Hepatic stellate cell (primary cell): ENCODE measurements at places on chromosomes 12 and 14.

- no peak for DNase-seq
Measured at GRCh38 chr12:29024117-29024516, 125.0 kb upstream of the FAR2 start.

DNA sequence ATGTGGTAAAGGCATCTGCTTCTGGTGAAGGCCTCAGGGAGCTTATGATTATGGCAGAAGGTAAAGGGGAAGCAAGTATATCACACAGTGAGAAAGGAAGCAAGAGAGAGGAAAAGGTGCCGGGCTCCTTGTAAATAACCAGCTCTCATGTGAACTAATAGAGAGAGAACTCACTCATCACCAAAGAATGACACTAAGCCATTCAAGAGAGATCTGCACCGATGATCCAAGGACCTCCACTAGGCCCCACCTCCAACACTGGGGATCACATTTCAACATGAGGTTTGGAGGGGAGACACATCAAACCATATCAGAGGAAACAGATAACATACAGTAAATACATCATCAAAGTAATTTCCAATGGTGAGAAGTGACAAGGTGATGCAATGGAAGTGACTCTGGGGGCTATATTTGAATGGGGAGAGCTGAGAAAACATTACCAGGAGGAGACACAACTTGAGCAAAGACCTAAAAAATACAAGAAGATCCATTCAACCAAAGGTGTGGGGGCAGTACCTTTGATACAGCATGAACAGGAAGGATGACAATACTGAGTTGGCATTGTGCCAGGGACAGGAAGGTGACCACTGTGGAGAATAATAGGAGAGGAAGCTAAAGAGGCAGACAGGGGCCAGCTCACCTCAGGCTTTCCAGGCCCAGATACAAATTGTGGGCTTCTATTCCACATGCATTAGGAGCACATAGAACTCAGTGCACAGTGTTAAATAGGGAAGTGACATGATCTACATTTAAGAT is 134.4 kb upstream of the GRIP1 start:
- no peak for DNase-seq

DNA sequence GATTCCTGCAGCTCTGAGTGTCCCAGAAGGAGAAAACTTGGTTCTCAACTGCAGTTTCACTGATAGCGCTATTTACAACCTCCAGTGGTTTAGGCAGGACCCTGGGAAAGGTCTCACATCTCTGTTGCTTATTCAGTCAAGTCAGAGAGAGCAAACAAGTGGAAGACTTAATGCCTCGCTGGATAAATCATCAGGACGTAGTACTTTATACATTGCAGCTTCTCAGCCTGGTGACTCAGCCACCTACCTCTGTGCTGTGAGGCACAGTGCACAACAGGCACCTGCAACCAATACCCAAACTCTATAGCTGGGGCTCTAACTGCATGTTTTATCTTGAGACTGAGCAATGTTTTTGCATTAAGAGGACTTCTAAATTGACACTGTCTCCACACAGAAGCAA is 379.2 kb upstream of the OR4E1 start:
- DNase-seq: no peak

DNA sequence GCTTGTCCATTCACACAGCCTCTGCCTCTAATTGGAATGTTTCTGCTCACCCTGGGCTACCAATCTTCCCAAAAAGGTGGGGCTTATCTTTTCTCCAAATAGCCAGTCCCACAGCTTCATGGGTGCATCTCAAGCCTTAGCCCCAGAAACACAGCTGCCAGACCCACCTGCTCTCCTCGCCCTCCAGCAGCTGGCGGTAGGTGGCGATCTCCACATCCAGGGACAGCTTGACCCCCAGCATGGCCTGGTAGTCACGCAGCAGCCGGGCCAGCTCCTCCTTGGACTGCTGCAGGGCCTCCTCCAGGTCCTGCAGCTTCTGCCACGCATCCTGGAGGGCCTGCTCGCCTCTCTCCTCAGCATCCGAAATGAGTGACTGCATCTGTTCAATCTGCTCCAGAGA is 11.1 kb downstream of the KRT77 start:
- DNase-seq: no peak

- DNase-seq: no peak
Measured at GRCh38 chr14:55756078-55756477, 176.1 kb downstream of the KTN1 start.

GRCh38 chr12:74685385-74685784 is 147.8 kb downstream of the ATXN7L3B start:
- DNase-seq: no peak

GRCh38 chr12:62282057-62282774 is 22.0 kb downstream of the USP15 start:
- no peak for DNase-seq

DNA sequence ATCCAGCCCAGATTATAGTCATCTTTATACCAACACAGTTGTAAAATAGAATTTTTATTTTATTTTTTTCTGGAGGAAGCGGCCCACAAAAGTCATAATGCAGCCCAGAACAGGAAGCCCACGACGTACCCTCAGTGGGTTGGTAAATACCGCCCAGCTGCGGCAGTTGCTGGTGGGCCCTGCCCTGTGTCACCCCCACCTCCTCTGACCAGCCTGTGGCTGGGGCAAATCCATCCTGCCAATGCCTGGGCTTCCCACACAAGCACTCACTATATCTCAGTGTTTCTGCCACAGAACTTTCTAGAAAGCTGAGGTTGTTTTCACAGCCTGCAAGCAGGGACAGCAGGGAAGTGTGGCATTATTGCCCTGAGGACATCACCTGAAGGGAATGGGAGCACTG is 171.4 kb upstream of the GSC start:
- no peak for DNase-seq

DNA sequence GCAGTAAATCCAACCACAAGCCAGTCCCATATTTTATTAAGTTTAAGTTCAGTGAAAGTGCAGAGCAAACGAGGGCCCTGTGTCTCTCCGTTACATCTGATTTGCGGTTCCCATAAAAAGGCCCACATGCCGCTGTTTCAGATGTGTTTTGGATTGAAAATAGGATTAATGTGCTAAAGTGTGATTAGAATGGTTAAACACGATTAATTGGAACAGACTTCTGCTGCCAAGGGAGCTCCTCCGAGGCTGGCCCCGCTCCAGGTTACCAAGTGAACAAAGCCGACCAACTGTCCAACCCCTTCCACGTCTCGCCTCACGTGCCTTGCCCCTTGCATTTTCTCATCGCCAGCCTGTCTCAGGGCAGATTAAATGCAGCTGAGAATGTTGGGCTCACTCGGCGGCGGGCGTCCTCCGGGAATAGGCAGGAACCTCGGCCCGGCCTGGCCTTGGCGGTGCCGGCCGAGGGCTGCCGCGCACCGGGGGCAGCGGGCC is 166.5 kb upstream of the GSC start:
- DNase-seq: peak; percentile 28
